ENCODE measurements at places on chromosomes 2 and 18.

- DNase-seq = no peak
Measured at GRCh38 chr2:10266133-10266620, 36.5 kb upstream of the HPCAL1 start.

DNA sequence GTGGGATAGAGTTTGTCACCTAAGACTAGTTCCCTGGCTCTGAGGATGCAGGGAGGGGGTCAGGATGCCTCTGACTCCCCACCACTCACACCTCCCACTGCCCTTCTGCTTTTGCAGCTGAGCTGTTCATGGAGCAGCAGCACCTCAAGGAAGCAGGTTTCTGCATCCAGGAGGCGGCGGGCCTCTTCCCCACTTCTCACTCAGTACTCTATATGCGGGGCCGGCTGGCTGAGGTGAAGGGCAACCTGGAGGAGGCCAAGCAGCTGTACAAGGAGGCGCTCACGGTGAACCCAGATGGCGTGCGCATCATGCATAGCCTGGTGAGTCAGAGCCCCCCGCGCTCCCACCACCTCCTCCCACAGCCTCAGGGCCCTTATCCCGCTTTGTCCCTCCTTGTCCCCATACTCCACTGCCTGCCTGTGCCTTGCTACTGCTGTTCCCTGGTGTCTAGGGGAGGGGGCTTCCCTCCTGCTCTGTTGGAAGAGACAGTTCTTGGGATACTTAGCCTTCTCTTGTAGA is 94.4 kb downstream of the STPG4 start:
- DNase-seq = no peak

DNA sequence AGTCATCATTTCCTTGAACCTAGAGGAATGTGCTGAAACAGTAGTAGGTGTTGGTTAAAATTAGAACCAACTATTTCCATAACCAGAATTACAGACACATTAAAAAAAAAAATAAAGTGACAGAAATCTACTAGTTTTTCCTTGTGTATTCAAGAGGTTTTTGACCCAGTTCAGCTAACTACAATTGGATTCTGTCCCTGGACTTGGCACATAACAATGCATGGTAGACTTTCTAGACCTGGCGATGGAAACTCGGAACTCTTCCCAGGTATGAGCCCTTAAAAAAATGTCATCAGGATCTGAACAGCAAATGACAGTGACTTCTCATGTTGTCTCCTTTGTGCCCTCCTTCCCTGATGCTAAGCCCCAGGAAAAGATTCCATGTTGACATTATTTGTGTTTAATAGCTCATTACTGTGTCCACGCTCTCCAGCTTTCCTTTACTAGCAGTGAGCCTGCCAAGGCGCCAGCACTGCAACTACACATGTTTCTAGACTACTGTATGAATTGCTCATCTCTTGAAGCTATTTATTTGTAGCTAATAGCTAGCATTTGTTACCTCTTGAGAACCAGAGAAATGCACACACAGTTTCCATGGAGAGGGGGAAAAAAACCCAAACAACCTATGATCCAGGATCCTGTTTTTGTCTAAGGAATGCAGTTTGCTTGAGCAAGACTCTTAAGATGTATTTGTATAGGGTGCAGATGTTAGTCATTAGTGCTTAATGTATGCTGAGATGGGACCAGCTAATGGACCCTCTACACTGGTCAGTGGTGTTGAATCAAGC is 148.5 kb downstream of the FMNL2 start:
- no peak for DNase-seq

- DNase-seq = no peak
Measured at GRCh38 chr2:166520604-166521003, 26.6 kb upstream of the SCN7A start.

DNA sequence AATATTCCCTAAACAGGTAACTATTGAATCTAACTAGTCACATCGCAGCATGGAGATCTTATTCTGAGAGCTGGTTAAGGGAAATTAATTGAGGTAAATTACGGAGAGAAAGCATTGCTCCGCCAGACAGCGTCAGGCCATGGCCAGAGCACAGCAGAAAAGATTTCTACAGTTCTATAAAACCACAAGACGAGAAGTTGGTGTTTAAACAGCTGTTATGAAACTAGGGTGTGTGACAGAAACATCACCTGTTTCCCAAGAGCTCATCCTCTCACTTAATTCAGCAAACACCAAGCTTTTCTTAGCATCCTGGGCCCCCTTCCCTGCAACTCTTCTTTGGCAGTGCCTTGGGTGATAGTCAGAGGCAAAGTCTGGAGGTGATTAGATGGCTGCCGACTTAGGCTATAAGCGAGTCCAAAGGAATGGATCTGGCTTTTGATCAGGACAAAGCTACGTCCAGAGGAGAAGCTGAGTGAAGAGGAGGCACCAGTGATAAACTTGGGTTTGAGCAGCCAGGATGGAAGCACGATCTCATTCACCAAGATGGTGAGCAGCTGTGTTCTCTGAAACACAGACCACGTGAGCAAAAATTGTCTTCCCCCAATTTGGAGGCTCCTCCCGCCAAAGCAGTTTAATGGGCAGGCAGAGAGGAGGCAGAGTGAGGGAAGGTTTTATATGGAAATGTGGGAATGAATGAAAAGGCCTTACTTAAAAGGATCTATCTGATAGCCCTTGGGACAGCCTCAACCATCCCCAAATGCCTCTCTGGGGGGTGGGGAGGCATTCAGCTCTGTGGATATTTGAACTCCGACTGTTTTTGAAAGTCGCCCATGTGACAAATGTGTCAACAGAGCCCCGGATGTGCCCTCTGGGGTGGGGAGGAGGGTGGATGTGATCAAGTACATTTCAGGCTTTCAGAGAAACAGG is 57.8 kb downstream of the PKDCC start:
- no peak for DNase-seq

- no peak for DNase-seq
Measured at GRCh38 chr2:96341641-96342040, 6.1 kb downstream of the NCAPH start.
